Inflammatory macrophage treated with lipopolysaccharide for 4 hours (primary cell): ENCODE measurements at places on chromosomes 16 and 17.

DNA sequence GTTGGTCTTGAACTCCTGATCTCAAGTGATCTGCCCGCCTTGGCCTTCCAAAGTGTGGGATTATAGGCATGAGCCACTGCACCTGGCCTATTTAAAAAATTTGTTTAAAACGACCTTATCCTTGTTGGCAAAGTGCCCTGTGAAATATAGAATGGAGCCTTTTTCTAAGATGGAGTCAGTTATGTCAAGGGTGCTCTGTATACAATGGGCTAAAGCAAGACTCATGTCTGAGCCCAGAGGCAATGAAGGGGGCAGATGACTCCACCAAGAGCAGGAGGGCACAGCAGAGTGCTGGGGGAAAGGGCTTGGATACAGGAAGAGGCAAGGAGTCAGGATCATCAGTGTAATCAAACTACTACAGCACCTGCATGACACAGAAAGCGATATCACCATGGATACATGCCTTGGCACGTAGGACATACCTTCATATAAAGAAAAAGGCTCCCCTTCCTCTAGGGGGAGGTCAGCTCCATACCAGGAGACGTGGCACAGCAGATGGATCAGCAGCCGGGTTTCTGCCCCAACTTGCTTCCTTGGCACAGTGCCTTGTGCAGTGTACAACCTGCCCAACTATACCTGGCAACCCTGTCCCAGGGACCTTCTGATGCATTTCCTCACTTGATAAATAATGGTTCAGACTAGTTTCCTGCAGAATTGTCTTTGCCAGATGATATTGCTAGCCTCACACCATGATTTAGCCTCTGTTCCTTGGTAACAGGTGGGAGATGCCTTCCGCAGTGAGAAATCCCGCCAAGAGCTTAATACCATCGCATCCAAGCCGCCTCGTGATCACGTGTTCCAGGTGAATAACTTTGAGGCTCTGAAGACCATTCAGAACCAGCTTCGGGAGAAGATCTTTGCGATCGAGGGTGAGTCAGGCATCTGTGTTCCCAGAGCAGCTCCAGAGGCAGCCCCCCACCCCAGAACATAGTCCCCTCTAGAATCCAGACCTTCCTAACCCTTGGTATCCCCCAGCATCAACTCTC, 15.3 kb downstream of the ITGAM start:
- no peak for DNase-seq

- DNase-seq, result no peak
Observed at GRCh38 chr16:64983963-64984362, 137.9 kb downstream of the CDH11 start.

GRCh38 chr16:15055141-15056053, 477 bp downstream of the NTAN1 start:
- peak; percentile 51 for DNase-seq

DNA sequence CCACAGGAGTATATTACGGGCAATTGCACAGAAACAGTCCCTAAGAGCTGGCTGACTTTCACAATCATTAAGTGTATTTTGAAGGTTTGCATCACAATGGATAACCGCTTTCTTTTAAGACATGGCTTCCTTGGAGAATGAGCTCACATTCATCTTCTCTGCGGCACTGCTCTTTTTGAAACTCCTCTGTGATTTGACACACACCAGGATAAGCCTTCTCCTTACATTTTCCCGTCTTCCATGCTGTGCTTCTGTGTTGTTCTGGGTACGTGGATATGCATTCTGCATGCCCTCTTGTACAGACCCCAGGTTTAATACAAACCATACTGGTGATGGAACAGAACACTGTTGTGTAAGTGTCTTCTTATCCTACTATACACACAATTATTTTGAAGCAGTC, 89.5 kb upstream of the METRNL start:
- DNase-seq, result no peak

GRCh38 chr16:49755313-49755620, 100.6 kb downstream of the ZNF423 start:
- DNase-seq, result peak; percentile 8

GRCh38 chr16:4077174-4077649, 39.0 kb downstream of the ADCY9 start:
- no peak for DNase-seq

GRCh38 chr16:58563235-58563634, 47.9 kb downstream of the SETD6 start:
- DNase-seq, result no peak

GRCh38 chr17:41579484-41580243, 7.0 kb downstream of the KRT14 start:
- DNase-seq, result peak; percentile 73

DNA sequence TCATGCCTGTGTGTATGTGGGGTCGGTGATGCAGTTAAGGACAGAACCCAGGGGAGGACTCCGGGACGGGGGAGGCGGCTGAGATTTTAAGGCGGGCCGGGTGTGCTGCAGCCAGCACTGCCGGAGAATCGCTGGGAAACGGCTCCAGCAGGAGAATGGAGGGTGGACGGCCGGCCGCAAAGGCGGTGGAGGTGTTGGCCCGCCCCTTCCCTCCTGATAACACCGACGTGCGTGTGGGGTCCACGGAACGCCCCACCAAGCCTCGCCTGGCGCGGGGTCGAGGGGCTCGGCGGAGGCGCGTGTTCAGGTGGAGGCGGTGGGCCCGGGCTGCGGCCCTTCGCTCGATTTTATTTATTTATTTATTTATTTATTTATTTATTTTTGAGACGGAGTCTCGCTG, 633 bp downstream of the ZNF843 start:
- DNase-seq, result no peak

DNA sequence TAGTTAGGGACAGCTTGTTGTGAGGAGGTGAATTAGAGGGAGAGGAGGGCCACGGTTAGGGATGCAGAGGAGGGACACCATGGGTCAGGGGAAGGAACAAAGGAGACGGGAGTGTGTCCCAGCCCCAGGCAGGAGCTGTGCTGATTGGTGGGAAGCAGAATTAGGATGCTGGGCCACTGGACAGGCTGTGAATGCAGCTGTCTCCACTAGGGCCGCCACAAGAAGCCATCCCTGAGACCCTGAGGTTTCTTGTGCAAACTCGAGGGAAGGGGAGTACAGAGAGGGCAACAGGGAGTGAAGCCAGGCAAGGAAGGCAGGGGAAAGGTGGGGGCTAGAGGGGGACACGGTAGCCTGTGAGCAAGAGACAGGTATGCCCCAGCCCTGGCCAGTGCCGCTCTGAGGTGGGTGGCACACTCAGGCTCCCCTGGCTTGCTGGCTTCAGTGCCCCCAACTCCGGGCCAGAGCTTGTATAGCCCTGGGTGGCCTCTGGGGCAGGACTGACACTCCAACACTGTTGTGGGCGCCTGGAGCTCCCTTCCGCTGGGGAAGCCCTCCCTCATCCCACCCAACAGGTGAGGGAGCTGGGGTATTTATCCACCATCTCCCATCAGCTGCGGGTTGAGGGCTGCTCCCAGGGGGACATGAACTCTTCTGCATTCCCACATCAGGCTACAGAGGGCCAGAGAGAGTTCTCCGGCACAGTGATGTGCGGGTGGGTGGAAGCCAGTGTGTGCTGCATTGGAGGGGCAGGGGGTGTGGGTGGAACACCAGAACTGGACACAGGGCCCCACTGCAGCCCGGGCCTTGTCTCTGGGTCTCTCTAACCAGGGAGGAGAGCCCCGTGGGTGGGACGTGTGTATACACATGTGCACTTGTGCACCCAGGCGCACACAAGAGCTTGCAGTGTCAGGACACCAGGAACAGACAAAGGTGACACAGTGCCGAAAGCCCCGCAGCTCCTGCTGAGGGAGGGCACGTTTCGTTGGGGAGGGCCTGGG, 8.3 kb upstream of the SPPL2C start:
- no peak for DNase-seq

DNA sequence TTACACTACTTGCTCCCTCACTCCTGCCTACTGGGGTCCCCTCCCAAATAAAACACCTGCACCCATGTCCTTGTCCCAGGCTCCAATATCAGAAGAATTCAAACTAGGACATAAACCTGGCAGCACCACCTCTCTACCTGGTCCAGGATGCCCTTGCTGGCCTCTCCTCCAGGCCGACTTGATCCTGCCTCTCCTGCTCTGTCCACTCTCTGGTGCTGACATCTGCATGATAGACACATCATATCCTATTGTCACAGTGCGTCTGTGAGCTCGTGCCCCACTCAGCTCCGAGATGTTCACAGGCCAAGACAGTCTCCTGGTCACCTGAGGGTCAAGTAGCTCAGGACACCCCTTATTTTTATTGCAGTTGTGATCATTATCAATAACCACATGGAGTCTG, 31.5 kb upstream of the GRIN2A start:
- DNase-seq, result no peak

- DNase-seq, result no peak
Observed at GRCh38 chr17:21140911-21141310, 14.1 kb downstream of the DHRS7B start.

GRCh38 chr17:16913463-16913862, 58.5 kb downstream of the TNFRSF13B start:
- DNase-seq, result no peak
